ENCODE measurements at places on chromosomes 3 and 15.

- peak; percentile 72 for DNase-seq
These were observed 134.2 kb upstream of the SATB1 start for GRCh38 chr3:18559331-18559842.

GRCh38 chr15:35738370-35738769 is 192.4 kb upstream of the DPH6 start:
- DNase-seq: peak; percentile 72

DNA sequence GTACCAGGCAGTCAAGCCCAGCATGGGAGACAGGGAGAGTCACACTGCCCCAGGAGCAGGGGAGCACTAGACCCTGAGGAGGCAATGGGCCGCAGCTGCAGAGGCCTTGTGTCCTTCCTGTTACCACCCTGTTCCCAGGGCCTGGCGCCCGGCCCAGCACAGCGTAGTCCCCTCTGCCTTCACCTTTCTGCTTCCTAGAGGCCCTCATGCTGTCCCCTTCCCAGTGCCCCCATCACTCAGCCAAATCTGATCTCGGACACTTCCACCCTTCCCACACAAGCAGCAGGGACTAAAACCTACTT is 6.9 kb upstream of the TBC1D2B start:
- no peak for DNase-seq

- DNase-seq: peak; percentile 16
These were observed 75.4 kb upstream of the ROBO1 start for GRCh38 chr3:79843180-79843579.

DNA sequence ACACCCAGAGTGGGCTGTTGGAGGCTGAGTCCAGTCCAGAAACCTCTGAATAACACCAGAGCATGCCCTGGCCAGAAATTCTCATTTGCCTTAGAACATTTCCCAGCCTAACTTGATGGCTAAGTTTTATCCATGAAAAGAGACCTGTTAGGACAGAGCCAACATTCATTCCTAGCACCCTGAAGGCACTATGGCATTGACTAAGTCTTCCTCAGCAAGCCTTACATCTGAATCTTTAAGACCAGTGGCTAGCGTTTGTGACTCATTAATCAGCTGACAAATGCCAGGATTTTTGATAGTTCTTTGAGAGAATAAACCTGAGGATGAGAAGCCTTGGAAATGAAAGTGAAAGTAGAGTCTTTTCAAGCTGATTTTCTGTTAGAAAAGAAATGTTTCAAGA is 1087.1 kb upstream of the ALCAM start:
- DNase-seq: peak; percentile 41

DNA sequence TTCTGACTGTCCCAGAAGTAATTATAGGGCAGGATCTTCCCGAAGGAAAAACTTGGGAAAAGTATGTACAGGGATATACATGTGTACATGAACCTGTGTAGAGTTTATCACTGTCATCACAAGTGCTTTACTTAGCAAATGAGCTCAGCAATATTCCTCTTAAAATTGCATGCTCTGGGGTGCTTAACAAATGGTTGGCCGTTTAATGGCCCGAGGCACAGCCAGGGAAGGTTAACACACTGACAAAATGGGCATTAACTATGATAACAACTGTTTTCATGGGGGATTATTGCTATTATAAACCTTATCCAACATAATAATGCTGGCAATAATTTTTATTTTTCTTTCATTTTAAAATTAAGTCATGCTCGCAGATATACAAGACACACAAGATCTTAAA is 459.3 kb downstream of the TUSC7 start:
- no peak for DNase-seq

- DNase-seq: no peak
These were observed 19.7 kb downstream of the HRH1 start for GRCh38 chr3:11173828-11174465.

DNA sequence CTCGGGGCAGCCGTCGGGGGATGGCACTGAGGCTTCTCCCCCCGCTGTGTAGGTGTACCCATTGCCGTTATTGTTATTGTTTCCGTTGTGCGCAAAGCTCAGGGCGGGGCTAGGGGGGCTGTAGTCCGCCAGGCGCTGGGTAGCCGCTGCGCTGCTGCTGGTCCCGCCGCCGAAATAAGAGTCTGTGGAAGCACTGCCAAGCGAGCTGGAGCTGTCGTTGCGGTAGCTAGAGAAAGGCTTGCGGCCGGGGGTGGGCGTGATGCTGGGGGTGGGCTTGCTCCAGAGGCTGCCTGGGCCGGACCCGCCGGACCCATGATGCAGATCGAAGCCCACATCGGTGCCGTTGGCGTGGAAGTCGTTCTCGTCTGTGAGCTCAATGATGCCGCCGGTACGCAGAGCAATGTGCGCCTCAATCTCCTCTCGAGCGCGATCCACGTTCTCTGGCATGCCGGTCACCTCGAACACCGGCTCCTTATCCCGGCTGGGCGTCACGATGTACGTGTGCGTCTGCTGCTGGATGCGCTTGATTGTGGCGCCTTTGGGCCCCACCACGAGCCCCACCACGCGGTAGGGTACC is 1.9 kb downstream of the MEX3B start:
- DNase-seq: no peak

- DNase-seq: no peak
These were observed 312.5 kb downstream of the TIGIT start for GRCh38 chr3:114606336-114606735.

DNA sequence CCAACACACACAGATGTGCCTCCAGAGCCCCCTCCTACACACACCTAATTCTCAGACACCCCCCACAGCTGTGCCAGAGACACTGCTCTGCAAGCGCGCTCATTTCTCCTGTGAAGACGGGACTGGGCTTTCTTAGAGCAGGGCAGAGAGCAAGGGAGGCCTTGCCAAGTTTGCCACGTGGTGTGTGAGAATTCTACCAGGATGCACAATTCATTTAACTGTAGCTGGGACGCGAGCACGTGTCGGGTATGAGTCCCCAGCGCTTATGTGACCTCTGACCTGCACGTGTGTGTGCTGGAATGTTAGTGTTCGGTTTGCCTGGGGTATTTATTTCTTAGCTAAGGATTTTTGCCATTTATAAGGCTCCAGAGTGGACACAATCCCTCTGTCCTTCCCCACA is 37.0 kb downstream of the FEM1B start:
- no peak for DNase-seq

DNA sequence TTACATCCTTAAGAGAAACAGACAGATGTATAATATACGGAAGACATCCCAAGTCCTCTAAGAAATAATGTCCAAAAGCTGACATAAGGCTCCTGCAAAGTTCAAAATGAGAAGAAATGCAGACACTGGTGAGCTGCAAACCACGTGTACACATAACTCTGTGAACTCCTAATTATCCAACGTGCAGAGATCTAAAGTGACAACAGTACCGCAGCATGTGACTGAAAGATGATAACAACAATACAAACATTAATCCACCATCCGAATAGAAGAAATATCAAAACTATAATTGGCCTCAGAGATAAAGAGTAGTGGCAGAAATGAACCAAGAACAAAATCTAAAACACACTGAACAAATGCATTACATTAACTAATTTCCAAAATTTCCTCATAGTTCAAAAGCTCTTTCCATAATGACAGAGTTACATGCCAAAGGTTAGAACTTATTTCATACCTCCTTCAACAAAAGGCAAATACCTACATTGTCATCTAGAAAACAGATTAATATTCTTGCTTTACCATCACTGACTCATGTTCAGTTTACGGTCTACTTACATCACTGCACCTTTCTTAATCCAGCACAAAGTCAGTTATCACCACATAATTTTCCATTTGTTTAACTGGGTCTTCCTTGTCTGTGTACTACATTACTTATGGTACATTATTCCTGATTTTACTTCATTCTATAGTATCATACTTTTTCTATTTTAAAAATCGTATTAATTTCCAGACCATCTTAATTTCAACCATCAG is 2.2 kb downstream of the PDCD10 start:
- peak; percentile 8 for DNase-seq

GRCh38 chr3:34862456-34862855 is 776.9 kb upstream of the ARPP21 start:
- no peak for DNase-seq

GRCh38 chr3:188133219-188133618 is 20.7 kb upstream of the LPP start:
- DNase-seq: no peak

DNA sequence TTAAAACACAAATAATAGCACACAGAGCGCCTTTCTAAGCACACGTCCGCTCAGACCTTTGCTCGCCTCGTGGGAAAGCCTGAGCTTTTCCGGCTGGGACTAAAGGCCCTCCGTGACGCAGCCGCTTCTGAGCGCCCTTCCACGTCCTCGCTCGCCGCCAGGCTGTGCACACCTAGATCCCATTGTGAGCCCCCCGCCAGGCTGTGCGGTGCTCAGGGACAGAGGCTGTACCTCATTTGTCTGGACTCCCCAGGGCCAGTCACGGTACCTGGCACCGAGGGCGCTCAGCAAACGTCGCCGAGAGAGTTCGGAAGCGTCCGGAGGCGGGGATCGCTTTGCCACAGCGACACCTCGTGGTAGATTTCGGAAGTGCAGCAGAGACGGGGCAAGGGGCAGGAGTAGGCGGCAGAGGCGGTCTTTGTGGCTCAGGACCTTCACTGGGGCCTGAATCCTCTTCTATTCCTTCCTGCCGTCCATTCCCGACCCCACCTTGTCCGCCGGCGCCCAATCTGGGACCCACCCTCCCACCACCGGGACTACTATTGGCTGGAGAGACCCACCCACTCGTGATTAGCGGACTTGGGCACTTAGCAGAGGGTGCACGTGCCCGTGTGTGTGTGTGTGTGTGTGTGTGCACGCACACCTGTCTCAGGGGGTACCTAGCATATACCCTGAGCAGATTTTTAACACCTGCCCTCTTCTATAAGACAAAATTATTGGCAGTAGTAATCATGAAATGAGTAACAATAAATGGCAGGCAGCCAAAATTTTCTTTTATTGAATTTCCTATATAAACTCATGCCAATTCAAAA is 65.6 kb downstream of the RHCG start:
- peak; percentile 59 for DNase-seq

DNA sequence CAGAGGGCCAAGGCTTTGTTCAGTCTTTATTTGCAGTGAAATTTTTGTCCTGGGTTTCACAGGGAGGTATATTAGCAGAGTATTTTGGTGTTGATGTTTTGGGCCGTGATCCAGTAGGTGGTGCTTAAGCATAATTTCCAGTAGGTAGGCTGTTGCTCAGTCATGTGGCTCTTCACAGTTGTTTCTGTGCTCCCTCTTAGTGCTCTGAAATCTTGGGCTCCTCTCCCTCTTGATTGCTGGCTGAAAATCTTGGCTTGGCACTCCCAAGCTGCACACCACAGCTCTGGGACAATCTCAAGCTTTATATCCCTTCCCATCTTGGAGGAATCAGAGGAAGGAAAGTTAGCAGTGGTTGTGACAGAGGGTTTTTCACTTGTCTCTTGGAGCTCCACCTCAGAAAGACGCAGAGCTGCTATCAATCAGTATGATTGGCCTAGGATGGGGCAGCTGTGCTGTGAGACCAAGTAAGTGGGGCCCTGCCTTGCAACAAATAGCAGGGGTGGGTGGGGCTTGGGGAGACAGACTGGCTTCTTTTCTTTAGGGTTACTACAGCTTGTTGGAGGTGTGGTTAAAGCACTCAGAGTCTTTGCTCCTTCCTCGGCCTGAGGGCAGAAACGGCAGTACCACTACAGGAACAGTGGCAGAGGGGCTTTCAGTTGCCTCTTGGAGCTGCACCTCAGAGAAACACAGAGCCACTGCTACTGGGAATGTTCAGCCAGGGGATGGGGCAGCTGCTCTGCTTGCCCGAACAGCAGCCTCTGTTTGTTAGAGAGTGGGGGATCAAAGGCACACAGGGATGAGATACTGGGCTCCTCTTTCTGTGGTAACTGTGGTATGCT is 627.0 kb downstream of the SI start:
- no peak for DNase-seq

DNA sequence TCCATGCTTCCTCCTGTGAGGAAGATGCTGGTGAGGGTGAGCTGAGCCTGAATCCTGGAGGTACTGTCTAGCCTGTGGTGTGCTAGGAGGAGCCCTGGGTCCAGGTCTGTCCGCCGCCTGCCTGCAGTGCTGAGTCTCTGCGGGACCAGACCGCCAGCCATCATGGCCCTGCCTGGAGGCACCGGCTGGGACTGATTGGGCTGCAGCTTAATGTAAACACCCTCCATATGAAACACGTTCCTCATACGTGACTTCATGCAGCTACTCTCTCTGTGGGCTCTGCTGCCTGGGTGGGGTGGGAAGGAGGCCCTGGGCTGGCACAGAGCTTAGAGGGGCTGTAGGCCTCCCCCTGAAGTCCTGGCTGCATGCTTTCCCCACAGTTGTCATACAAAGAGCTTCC is 67.4 kb downstream of the FBLN2 start:
- no peak for DNase-seq

- DNase-seq: no peak
These were observed 6.9 kb upstream of the CAMKV start for GRCh38 chr3:49876567-49876966.

- no peak for DNase-seq
These were observed 117.7 kb upstream of the FOXB1 start for GRCh38 chr15:59886441-59886840.

DNA sequence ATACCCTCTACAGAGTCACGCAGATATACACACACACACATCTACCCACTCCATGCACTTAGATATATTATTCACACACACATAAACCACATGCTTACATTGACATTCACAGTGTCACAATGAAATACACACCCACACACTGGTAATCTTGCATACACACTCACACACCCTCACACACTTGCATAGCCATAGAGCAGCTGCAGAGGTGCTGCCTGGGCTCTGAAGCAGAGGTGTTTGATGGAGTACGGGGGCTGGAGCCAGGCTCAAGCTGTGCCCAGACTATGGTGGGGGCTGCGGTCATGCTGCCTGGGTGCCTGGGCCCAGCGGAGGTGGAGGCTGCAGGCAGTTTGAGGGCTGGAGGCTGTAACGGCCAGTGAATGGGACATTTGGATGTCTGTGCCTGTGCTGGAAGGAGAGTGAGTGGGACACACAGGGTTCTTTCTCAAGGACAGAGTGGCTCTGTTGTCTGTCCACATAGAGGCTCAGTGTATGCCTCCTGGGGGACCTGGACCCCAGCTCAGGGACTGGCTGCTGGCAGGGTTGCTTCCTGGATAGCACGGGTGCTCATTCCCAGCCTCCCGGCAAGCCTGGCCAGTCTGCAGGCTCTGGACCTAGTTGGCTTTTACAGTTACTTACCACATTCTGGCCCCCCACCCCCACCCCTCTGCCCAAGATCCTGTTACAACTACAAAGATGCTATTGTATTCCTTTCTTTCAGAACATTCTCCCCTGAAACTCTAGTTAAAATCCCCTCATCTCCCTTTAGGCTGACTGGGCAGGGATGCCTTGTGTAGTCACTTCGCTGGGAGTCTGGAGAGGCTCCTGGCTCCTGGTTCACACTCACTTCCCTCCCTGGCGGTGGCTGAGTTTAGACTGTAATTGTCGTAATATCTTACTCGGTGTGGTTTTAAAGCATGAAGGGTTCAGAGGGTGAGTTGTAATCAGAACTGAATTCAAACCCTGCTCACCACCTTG is 12.5 kb downstream of the GASK1A start:
- DNase-seq: no peak

Data from MCF 10A (cell line).